Fibroblast of skin of back (primary cell): ENCODE measurements at places on chromosomes 6 and 20.

DNA sequence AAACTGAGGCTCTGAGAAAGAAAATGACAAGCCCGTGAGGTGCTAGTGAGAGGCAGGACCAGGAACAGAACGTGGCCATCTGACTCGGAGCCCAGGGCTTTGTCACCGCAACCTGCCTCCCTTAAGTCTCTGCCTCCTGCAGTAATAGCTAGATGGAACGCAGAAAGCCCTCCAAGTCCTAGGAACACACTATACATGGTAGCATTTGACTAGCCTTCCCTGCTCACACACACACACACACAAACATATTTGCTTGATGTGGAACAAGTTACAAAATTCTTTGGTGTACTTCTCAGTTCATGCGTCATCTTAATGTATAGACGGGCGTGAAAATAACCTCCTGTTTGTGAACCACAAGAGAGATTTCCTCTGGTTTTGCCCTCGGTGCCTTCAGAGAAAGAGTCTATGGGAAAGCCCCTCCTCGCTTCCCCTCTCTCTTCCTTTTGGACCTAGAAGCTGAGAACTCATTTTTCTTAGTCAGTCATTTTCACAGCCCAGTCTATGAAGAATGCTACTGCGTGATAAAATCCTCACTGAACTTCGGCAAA lies 38.8 kb downstream of the C6orf52 start:
- DNase-seq = no peak

DNA sequence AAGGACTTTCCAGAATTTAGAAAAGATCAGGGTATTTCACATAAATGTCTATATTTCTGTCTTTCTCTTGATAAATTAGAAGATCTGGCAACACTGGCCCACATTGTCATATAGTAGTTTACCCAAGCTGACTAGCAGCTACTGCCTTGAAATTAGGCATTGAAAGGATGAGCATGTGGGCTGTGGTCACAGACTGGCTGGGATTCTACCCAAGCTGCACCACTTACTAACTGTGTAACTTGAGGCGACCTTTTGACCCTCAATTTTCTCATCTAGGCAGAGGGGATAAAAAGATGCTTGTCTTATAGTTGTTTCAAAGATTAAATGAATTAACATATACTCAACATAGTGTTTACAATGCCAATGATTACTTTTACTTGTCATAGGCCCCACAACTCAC lies 152.7 kb upstream of the BMP2 start:
- no peak for DNase-seq

- peak; percentile 58 for DNase-seq
Measured at GRCh38 chr6:36340618-36341454, 4.1 kb upstream of the BNIP5 start.

GRCh38 chr6:5695260-5696245 lies 311.2 kb downstream of the NRN1 start:
- DNase-seq = peak; percentile 92

DNA sequence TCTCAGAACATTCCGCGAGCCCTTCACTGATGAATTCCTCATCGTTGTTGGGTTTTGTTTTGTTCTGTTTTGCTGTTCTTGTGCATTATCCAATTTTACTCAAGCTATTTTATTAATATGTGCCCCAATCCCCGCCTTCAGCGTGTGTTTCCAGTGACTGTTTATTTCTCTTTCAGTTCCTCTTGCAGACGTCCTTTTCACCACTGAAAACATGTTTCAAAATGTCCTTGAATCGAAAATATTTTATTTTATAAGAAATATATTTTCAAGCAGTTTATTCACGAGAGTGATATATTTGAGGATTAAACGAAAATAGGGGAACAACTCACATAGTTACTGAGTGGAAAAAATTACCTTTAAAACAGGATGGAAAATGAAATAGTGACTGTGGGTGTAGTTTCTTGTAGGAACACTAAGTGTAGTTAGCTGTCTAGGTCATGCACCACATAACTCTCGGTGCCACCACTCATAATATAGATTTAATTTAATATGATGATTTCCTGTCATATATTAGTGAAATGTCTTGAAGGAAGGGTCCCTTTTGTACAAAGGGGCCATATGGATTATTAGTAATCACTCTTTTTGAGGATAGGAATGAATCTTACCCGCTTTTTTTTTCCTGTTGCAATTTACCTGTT lies 45.3 kb upstream of the HDDC2 start:
- DNase-seq = no peak

DNA sequence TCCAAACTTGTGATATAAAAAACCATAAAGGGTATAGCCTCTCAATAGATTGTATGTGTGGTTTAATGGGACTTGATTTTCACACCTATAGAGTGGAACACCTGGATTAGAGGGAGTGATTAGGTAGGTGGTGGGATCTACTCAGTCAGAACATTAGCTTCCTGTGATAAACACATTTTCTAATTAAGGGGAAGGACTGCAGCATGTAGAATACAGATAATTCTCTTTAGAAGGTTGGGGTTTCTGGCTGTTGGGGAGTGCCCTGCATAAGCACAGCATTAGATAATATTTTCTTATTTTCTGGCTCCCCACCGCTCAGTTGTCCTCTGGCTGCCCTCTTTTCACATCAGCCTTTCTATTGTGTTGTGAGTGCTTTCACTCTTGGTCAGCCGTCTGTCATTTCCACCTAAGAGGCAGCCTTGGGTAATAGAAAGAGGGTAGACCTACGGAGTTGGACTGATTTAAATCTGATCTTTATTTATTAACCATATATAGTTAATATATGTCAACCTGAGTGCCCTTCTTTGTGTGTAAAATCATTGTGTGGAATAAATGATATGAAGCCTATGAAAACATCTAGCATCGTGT lies 8.0 kb downstream of the CSE1L start:
- DNase-seq = no peak

DNA sequence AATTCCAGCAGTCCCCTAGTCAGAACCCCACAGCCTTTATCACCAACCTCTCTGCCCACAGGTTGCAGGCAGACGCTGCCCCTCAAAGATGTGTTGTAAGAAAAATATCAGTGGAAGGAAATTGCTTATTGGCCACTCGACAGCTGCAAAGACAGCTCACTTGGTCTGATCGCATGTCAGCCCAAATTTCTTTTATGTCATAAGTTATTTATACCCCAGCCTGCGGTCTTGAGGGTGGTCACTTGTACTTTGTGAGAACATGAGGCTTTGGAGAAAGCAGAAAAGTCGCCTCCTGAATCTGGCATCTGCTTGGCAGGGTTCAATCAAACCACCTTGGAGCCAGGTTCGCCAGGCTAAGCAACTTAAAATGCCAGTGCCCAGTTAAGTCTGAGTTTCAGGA lies 236.5 kb upstream of the CDH4 start:
- no peak for DNase-seq

DNA sequence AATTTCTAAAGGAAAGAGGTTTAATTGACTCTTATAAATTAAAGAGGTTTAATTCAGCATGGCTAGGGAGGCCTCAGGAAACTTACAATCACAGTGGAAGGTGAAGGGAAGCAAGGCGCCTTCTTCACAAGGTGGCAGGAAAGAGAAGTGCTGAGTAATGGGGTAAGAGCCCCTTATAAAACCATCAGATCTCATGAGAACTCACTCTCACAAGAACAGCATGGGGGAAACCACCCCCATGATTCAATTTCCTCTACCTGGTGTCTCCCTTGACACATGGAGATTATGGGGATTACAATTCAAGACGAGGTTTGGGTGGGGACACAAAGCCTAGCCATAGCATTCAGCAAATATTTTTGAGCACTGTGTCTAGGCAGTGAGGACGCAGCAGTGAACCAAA lies 3.9 kb upstream of the IPCEF1 start:
- DNase-seq = no peak

DNA sequence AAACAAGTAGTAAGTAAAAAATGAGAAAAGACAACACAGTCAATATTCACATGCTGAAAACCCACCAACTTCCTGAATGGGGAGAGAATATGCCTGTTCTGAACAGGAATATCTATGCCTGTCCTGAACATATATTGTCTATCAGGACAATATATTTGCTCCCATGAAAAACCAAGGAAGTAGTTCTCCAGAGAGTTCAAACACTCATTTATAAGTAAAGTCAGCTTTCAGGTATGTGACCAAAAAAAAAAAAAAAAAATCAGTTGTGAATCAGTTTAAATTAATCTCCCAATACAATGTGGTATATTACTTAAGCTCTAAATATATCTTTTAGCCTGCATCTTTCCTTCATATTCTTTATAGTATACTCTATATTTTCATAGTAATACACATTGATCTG lies 119.5 kb downstream of the MYB start:
- DNase-seq = peak; percentile 50

DNA sequence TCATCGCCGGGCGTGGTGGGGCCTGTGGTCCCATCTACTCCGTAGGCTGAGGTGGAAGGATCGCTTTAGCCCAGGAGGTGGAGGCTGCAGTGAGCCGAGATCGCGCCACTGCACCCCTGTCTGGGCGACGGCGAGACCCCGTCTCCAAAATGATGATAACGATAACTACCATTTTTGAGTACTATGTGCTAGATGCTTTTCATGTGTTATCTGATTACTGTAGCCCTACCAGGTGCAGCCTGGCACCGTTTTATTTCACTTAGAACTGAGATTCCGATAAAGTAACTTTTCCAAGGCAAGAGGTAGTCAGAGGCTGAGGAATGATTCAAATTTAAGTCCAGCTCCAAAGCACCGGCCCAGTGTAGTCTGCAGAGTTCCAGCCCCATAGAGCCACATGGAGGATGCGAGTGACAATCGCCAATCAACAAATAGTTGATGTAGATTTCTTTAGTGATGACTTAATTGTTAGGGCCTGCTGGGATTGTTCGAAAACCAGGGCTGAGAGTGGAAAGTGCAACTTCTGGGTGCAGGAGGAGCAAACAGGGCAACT lies 727 bp downstream of the ERMARD start:
- peak; percentile 3 for DNase-seq

DNA sequence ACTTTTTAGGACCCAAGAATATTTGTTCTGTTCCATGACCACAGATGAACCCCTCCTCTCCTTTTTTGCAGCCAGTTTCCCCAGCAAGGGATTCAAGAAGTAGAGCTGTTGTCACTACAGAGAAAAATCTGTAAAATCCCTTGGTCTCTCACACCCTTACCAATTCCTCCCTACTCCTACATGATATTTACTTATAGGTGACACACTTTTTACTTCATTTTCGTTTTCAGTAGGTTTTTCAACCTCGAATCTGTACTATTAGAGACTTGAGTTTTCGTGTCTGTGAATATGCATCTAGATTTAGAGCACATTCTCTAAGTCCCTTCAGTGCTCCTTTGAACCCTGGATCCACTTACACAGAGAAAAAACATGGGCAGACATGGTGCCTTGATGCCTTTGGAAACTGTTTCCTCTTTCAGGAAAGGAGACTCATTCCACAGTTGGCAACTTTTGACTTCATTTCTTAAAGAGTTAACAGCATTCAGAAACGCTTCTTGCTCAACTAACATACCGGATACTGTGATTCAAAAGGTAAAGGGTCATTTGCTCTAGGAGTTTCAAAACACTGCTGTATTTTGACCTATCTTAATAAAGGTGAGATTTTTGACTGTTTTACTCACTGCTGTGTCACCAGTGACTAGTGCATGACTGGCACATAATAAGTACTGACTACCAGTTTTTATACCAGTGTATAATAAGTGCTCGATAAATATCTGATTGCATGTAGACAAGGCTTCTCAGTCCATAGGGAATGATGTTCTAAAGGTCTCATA lies 50.6 kb downstream of the LAMA4 start:
- DNase-seq = peak; percentile 58

DNA sequence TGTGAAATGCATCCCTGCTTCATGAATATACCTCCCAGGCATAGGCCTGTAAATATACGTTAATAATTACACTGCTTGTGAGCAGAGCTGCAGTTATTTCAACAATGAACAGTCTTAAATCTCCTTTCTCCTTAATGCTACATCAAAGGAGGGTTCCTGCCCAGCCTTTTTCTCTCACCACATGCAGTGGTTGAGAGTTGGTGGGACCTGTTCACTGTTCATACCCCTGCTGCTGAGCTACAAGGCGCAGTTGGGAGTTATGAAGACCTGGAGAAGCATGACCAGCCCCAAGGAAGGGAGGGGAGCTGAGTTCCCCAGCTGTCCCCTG lies 111.9 kb upstream of the FOXQ1 start:
- DNase-seq = no peak

- DNase-seq = no peak
Measured at GRCh38 chr6:155108070-155108820, 113.1 kb downstream of the TIAM2 start.

- no peak for DNase-seq
Measured at GRCh38 chr6:159902620-159903019, 11.8 kb downstream of the MAS1 start.
